ENCODE measurements at places on chromosomes 13 and 19. TPM values are rescaled to one million over a fixed set of nuclear protein-coding genes. Genes with fewer than 3 reads are reported as not detected.

The NMRK2 gene
- total RNA-seq: not detected

The NPHS1 gene
- not detected for total RNA-seq

The IFNL2 gene
- not detected for total RNA-seq

DNA sequence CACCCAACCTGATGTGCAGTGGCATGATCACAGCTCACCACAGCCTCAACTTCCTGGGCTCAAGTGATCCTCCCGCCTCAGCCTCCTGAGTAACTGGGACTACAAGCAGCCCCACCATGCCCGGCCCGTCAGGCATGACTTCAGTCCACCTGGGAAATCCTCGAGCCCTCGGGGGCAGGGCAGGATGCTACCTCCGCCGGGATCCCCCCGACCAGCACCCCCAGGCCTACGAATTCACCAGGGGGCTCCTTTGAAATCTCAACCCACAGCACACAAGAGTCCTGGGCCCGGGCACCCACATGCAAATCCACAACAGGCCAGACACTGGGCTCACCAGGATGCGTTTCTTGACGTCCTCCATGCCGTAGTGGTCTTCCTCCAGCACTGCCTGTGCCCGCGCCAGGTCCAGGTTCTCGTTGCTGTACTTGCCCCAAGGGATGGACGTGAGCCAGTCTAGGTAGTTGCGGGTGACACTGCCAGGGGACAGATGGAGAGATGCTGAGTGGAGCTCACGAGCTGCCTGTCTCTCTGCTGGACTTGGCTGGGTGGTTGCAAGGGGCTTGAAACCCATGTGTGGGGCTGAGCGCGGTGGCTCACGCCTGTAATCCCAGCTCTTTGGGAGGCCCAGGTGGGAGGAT is 10.5 kb downstream of the RPL36 start:
- no peak for DNase-seq

The CLDND2 gene
- total RNA-seq: not detected

DNA sequence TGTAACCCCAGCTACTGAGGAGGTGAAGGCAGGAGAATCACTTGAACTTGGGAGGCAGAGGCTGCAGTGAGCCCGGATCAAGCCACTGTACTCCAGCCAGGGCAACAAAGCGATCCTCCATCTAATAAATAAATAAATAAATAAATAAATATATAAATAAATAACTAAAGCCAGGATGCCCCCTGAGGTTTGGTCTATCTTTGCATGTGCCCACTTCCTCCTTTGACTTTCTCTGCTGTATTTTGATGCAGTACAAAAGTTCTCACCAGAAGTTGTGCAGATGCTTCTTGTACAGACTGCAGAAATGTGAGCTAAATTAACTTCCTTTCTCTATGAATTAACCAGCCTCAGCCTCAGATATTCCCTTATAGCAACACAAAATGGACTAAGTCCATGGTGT is 6.5 kb upstream of the N4BP2L2 start:
- DNase-seq: no peak

- no peak for DNase-seq
Measured at GRCh38 chr13:113397608-113398425, 33.9 kb upstream of the GRTP1 start.

DNA sequence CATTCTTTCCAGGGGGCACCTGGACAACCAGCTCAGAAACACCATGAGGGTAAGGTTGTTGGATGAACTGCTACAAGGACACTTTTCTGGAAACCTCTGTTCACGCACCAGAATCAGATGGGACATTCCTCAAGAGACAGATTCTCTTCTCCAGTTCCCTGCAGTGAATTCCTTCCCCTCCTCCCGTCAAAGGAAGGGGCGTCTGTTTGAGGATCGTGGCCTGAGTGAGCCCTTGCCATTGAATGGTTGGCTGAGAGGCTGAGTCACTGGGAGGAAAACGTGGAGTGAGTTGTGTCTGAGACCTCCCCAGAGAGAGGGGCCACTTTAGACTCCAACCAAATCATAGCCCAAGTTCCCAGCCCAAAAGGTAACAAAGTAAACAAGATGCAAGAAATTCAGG is 79.4 kb upstream of the ZNF507 start:
- DNase-seq: no peak

DNA sequence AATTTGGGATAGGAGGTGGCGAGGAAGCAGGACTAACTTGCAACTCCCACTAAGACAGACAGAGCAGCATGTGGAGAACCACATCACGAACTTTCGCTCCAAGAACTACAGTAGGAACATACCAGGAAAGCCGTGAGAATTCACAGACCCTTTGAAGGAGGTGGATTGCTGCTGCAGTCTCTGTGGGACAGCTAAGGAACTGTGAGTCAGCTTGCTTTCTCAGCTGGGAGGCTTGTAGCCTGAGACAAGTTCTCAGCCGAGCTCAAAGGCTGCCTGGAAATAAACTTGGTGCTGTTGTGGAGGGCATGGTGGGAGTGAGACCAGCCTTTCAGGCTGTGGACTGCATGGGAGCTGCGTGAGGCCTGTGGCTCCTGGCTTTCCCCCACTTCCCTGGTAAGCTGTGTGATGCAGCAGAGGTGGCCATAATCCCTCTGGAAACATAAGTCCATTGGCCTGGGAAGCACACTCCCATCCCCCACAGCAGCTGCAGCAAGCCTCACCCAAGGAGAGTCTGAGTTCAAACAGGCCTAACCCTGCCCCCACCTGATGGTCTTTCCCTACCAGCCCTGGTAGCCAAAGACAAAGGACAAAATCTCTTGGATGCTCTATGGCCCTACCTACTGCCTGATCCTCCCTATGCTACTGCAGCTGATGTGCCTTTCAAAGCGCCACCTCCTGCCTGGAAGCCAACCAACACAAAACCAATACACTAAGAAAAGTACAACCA is 441.1 kb upstream of the HTR2A start:
- no peak for DNase-seq

GRCh38 chr19:12159773-12160414 is 3.0 kb upstream of the ZNF136 start:
- DNase-seq: no peak

- no peak for DNase-seq
Measured at GRCh38 chr19:41296433-41296871, 13.5 kb upstream of the CCDC97 start.

GRCh38 chr13:75725736-75726135 is 89.6 kb downstream of the LMO7 start:
- no peak for DNase-seq

- no peak for DNase-seq
Measured at GRCh38 chr19:4068047-4068966, 1.6 kb upstream of the ZBTB7A start.

The ACP5 gene
- 0.60 TPM for total RNA-seq

DNA sequence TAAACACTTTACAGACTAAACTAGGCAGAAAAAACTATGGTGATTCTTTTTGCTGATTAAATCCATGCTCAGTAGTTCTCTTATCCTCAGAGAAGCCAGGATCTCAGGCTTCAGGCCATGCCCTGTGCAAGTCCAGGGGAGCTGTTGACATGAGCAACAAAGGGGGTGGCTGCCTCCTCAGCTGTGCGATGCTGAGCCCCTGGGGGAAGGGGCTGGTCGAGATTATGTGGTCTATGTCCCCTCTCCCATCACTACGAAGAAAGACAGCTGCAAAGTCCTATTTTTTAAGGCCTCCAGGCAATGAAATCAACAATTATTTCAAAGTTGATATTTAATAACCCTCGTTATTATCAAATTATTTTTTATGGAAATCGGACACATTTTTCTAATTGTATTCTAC is 37.0 kb downstream of the IRS2 start:
- DNase-seq: no peak

GRCh38 chr13:43804461-43805070 is 17.8 kb upstream of the ENOX1 start:
- peak; percentile 78 for DNase-seq

DNA sequence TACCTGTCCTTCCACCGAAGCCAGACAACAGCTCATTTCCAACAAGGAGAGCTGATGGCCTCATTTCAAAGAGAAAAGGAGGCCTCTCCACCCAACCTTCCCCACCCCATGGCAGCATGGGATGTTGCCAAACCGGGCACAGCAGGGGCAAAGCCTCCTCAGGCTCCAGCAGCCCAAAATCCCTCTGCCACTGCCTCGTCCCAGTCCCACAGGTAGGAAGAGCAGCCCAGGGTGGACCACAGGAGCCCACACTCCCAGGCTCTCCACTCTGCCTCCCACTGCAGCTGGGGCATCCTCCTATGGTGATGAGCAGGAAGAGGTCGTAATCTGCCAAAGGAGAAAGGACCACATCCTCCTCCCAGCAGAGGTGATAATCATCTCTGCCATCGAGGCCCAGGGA is 50.9 kb downstream of the PEPD start:
- DNase-seq: no peak

All from lung microvascular endothelial cell (primary cell).